ENCODE measurements at places on chromosomes 7 and 10.

- no peak for DNase-seq
Observed at GRCh38 chr10:31000867-31001266, 30.8 kb downstream of the ZNF438 start.

GRCh38 chr10:44398747-44399658, 14.1 kb upstream of the CXCL12 start:
- no peak for DNase-seq

GRCh38 chr7:32774541-32774951, 117.0 kb downstream of the KBTBD2 start:
- no peak for DNase-seq

DNA sequence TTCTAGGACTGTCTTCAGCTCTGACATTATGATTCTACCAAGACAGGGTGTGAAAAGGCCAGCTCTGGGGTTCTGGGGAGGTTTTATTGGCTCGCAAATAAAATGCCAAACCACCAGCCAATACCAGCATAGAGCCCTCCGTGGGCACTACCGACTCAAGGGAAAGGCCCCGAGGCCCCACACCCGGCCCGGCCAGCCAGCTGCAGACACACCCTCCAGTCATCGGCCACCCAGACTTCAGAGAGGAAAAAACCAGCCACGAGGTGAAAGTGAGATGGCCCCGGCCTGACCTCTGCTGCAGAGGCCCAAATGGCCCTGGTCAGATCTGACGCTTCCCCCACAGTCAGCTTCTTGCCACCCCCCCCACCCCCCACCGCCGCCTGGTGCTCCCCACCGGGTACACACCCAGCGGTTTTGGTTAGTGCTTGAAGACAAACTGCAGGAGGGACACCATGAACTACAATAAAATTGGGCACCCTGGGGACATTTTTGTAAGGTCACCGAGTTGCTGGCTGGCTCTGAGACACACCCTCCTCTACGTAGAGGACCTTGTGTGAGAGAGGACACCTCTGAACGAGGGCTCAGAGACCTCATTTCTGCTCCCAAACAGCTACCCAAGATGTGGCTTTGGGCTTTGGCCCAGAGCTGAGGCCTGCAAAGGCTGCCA, 79.9 kb downstream of the PRKAG2 start:
- no peak for DNase-seq

DNA sequence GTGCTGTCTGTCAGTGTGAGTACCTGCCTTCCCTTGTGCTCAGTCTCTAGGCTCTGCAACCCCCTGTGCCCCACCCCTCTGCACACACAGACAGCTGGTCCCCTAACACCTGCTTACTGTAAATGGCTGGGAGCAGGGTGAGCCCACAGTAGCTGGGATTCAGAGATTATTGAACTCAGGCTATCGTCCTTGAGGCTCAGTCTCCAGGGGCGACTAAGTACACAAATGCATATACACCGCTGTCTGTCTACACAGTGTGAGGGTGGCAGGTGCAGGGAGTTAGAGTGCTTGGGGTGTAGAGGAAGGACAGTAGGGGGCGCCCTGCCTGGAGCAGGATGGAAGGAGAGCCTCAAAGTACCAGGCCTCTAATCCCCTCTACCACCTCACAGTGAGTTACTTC, 12.9 kb downstream of the UPP1 start:
- peak; percentile 56 for DNase-seq

GRCh38 chr10:12081879-12082557, 13.3 kb downstream of the DHTKD1 start:
- no peak for DNase-seq

- no peak for DNase-seq
Observed at GRCh38 chr10:16843252-16843870, 26.1 kb upstream of the RSU1 start.

DNA sequence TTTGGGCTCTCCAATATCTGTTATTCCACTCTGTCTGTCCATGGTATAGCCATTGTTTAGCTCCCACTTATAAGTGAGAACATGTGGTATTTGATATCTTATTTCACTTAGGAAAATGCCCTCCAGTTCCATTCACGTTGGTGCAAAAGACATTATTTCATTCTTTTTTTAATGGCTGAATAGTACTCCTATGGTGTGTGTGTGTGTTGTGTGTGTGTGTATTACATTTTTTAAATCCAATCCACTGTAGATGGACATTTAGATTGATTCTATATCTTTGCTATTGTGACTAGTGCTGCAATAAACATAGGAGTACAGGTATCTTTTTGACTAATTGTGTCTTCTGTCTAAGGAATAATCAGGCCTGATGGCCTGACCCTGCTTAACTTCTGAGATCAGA, 7.4 kb upstream of the CPED1 start:
- no peak for DNase-seq

- DNase-seq = no peak
Observed at GRCh38 chr10:7038416-7038815, 372.4 kb downstream of the SFMBT2 start.

DNA sequence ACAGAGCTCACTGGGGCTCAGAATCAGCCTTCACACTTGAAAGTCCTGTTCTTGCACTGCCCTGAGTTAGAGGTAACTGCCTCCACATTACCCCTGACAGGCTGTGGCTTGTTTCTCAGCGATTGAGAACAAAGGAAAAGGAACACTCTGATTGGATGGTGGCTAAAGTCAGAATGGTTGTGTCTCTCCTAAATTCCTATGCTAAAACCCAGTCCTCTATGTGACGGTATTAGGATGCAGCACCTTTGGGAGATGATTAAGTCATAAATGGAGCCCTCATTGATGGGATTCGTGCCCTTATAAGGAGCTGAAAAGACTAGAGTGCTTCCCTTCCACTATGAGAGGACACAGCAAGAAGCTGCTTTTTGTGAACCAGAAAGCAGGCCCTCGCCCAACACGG, 38.9 kb upstream of the DGKI start:
- DNase-seq = no peak

GRCh38 chr10:76202777-76203176, 771.4 kb downstream of the LRMDA start:
- no peak for DNase-seq

- DNase-seq = no peak
Observed at GRCh38 chr7:2266911-2267310, 24.9 kb downstream of the NUDT1 start.

GRCh38 chr7:116834815-116835504, 27.4 kb upstream of the CAPZA2 start:
- DNase-seq = no peak

- no peak for DNase-seq
Observed at GRCh38 chr7:135713836-135714470, 14.0 kb downstream of the SLC13A4 start.

DNA sequence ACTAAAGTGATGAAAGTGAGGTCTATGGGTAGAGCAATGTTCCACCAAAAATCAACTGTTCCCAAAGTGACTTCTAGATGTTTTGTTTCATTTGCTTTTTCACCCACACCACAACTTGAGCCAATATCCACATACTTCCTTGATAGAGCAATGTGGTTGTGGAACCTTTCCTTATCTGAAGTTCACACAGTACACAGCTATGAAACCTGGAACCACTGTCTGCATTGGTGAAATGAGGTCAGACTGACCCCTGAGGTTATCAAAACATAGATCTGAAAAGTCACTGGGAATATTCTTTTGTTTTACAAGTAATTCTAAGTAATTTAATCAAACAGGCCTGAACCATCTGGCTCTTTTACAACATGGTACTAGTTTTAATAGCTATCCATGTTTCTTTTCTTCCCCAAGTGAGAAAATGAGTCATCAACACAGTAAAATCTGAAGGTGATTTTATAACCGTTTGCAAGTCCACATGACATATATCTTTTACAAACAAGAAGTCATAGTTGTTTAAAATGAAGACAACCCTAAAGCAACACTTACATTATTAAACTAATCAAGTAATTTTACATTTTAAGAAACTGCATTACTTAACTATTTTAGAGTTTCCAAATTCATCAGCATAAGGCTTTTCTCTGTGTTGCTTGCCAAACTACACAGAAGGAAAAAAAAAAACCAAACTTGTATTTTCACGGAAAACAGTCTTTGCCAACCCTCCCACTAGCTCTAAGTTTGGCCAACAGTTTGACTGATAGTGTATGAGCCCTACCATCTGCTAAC, 80.3 kb downstream of the LRRC17 start:
- no peak for DNase-seq

All from stimulated activated effector memory CD8-positive, alpha-beta T cell treated with anti-CD3 and anti-CD28 coated beads, Interleukin-12 subunit alpha, Interleukin-12 subunit beta, amount 100 ng/mL, for 72 hours (primary cell).